ENCODE measurements at places on chromosomes 16 and 17.

- DNase-seq, result no peak
Observed at GRCh38 chr17:36740157-36740556, 138.8 kb downstream of the MRM1 start.

DNA sequence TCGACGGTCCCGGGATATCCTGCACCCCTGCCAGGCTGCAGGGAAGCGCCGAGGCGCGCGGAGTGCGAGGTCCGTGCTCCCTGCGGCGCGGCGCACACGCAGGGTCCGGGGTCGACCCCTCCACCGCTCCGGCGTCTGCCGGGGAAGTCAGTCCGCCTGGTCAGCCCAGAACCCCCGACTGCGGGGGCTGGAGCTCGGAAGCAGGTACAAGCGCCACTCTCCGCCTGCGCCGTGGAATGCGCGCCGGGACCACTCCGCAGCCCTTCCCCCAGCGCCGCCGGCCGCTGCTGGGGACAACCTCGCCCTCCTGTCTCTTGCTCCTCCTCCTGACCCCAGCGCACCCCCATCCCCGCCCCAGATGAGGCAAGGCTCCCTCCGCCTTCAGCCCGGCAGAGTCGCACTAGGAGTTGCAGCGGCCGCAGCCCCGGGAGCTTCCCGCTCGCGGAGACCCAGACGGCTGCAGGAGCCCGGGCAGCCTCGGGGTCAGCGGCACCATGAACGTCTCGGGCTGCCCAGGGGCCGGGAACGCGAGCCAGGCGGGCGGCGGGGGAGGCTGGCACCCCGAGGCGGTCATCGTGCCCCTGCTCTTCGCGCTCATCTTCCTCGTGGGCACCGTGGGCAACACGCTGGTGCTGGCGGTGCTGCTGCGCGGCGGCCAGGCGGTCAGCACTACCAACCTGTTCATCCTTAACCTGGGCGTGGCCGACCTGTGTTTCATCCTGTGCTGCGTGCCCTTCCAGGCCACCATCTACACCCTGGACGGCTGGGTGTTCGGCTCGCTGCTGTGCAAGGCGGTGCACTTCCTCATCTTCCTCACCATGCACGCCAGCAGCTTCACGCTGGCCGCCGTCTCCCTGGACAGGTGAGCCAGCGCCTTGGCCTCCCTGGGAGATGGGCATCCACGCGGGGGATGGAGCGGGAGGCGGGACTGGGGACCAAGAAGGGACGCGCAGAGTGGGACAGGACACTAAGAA is at the start of gene GALR2:
TSS of gene GALR2 (plus strand) at position 392 of the 974 bp plus-strand sequence. CDS start at position 495, 103 bp downstream.
- DNase-seq, result no peak

- peak; percentile 33 for DNase-seq
Observed at GRCh38 chr17:33520426-33521330, 227.6 kb upstream of the ASIC2 start.

DNA sequence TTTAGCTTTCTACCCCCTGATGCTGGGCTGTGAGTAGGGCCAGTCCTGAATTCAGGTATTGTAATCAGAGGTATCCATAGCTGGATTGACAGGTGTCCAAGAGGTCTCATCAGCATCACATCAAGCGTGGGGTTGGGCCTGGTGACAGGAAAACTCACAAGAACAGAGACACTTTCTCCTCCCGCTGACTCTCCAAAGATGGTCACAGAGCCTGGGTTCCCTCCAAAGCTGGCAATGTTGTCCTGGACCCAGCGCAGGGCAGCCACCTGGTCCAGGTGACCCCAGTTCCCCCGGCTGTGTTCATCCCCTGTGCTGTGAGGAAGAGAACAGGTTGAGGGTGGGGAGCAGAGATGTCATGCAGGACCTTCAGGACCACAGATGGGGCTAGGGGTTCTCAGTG is 11.7 kb downstream of the CES1 start:
- no peak for DNase-seq

- no peak for DNase-seq
Observed at GRCh38 chr16:24748242-24748641, 18.8 kb downstream of the TNRC6A start.

DNA sequence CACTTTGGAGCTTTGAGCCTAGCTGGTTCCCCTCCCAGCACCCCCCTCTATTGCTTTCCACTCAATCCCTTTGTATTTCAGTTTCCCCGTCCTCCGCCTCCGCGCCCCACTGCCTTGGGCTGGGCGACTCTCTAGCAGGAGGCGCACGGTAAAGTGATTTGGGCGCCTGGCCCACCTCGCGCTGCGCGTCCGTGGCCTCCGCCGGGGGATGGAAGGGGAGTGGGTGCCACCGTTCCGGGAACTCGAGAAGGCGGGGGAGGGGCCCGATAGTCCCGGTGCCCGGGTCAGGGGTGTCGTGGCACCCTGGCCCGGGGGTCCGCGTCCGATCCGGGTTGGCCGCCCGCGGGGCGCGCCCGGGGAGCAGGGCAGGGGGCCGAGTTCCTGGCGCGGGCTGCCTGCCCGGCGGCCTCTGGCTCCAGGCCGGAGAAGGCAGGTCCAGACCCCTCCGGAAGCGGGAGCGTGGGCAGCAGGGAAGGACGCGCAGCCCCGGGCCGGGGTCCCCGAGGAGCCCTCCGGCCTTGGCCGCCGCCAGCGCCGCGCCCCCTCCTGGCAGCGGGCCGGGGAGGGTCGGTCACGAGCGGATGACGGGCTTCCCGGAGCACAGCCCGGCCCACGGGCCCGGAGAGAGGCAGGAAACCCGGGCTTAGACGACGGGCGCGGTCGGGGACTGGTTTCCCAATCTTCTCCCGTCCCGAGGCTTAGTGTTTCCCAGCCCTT is 15.8 kb downstream of the MEOX1 start:
- no peak for DNase-seq

DNA sequence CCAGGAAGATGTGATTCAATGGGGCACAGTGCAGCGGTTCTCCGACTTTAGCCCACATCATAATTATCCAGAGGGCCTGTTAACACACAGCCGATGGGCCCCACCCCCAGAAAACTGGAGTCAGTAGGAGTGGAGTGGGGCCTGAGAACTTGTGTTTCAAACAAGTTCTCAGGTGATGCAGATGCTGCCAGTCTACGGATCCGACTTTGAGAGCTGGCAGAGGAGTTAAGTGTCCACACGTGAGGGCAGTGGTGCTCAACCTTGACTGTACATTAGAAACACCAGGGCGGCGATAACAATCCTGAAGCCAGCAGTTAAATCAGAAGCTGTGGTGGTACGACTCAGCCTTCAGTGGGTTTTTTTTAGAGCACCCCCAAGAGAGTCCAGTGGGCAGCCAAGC is 75.0 kb downstream of the GPRC5B start:
- DNase-seq, result no peak

DNA sequence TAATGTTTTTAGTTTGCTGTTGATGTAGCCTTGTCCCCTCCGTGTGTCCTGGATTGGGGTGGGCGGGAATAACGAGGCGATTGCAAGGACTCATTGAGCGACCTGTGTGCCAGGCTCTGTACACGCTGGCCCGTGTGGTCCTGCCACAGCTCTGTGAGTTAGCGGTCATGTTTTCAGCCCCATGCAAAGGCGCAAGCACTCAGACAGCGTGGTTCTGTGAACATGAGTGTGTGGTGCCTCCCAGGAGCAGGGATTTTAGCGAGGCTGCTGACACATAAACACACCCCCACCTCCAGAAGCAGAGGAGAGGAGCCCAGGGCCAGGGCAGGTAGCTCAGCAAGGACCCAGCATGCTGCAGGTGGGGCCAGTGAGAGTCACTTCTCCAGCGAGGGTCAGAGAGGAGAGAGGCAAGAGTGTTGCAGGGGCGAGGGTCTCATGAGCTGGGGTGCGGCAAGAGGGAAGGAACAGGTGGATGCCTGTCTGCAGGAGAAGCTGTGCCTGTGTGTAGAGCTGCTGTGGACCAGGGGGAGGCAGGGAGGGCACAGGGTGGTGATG is 115.3 kb downstream of the OR1D5 start:
- DNase-seq, result no peak

- no peak for DNase-seq
Observed at GRCh38 chr16:85601272-85601639, 11.9 kb upstream of the GSE1 start.

- DNase-seq, result no peak
Observed at GRCh38 chr17:36463916-36464764, 22.3 kb upstream of the ZNHIT3 start.

DNA sequence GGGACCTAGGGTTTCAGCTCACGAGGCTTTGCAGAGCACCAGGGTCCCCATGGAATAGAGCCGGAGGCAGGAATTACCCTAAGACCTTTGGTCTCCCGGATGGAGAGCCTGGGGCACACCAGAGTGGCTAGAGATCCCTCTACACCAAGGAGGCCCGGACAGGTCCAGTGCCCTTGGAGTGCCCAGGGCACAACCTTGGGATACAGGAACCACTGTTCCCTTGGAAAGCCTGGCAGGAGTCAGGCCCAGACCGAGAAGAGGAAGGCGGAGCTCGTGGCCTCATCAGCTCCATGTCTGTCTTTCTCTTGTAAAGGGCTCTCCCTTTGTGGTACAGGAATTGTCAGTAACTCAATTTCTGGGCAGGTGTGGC is 3.8 kb upstream of the DBNDD1 start:
- no peak for DNase-seq

GRCh38 chr17:73470316-73470826 is 158.6 kb upstream of the CDC42EP4 start:
- DNase-seq, result no peak

DNA sequence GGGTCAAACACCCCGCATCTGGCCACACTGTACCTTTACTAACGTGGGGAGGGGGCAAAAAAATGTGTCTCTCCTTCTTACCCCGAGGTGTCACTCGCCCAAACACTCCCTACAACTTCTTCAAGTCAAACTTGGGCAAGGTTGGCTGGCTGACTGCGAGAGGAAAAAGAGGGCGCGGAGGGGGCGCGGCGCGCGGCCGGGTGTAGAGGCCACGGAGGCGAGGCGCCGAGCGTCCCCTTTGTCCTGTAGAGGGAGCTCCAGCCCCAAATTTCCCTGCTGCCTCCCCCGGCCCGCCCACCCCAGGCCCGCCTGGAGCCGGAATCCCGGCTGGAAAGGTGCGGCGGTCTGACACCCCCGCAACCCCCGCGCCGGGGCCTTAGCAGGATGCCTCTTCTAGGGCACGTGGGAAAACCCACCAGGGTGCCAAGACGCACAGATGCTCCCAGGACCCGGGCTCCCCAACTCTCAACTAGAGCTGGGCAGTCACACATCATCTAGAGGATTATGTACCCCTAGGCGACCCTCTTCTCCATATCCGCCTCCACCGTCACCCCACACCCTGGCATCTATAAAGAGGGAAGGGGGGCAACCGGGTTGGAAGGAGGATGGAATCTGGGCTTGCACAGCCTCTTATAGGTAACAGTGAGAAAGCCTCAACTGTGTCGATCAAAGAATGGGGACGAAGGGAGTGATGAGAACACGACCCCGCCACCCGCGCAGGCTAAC is 4.2 kb downstream of the IRX3 start:
- no peak for DNase-seq

- DNase-seq, result no peak
Observed at GRCh38 chr16:84791088-84791487, 28.7 kb upstream of the CRISPLD2 start.

GRCh38 chr16:49452578-49452977 is 79.0 kb downstream of the C16orf78 start:
- no peak for DNase-seq

- DNase-seq, result no peak
Observed at GRCh38 chr17:40582328-40582901, 17.1 kb upstream of the CCR7 start.

DNA sequence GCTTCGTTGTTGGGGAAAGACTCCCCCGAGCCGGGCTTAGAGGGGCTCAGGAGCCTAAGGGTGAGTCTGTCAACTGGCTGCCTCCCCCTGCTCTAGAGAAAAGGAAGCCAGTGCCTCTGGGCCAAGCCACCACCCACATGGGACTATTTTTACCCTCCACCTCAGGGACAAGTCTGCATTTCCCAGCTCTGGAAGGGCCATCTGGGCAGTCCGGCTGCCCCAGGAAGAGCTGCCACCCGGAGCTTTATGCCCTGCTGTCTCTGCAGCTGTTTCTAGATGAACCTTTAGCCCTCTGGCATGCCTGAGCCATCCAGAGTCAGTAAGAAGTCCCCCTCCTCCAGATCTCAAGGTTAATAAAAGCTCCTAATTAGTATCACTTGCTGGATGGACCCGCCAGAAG is 5.3 kb upstream of the RPRML start:
- DNase-seq, result peak; percentile 85

DNA sequence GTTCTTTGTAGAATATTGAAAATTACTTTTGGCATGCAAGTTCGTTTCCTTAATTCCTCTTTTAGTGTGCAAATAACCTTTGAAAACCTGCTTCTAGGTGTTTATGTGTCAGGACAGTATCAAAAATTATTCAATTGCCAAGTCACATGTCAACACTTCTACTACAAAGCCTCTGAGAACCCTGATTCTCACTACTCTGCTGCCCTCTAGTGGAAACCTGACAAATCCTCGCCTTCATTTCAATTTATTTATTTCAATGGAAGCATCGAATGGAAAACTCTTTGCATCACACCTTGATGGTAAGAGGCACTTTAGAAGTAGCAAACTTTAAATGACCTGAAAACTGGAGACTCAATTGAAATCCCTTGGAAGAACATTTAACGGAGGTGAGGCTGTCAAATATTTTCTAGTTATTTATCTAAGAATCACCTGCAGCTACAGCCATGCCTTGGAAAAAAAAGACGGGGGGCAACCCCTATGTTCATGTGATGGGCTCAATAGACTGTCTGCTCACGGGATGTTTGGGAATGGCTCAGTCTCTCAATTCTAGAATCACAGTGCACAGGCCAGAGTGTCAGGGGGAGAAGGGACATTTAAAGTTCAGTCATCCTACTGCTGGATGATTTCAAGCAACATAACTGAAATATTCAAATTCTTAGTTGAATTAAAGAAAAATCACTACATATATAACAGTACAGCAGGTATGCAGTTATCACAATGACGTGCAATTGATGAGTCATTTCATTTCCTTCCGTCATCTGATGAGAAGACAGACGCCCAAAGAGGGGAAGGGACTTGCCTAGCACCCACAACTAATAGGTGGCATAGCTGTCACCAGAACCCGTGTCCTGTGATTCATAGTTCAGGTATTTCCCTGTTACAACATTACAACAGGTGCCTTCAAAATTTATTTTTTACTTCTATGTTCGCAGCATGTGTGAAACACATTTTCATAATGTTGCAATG is 563.9 kb downstream of the TOX3 start:
- DNase-seq, result peak; percentile 87

DNA sequence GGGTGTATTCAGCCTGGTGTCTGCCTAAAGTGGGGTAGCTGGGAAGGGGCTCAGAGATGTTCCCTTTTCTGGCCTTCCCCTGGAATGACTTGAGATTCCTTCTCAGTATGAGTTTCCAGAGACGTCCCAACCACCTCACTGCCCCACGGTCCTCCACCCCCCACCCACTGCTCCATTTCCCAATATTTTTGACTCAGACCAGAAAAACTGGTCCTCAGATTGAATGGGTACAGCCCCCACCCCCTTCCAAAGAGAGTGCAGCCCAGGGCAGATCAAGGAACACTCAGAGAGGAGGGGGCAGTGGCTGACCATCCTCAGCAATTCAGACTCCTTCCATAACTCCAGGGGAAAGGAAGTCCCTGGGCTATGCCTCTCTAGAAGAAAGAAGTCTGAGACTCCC is 3.2 kb downstream of the ACLY start:
- no peak for DNase-seq

- peak; percentile 25 for DNase-seq
Observed at GRCh38 chr17:4362141-4362540, 4.3 kb downstream of the UBE2G1 start.

Measured in NCI-H1694 (cell line).